Uterine smooth muscle cell (primary cell): ENCODE measurements at places on chromosomes 13 and 19. TPM values are rescaled to one million over a fixed set of nuclear protein-coding genes. Genes with fewer than 3 reads are reported as not detected.

Gene HCST
- total RNA-seq, result 0.22 and 1.5 TPM in 2 replicates

Gene EFNA2
- not detected in 2 replicates for total RNA-seq

Gene TUBA3C
- total RNA-seq, result not detected in 2 replicates

Gene ZNF20
- 5.2 and 7.4 TPM in 2 replicates for total RNA-seq

Gene ZNF726
- 2.9 and 5.5 TPM in 2 replicates for total RNA-seq

Gene LACC1
- 15.1 and 23.6 TPM in 2 replicates for total RNA-seq

Gene PEAK3
- total RNA-seq, result not detected in 2 replicates

Gene TNFSF13B
- 2.9 and 5.5 TPM in 2 replicates for total RNA-seq

Gene ZNF835
- total RNA-seq, result 0.44 and 2.6 TPM in 2 replicates

Gene CPB2
- total RNA-seq, result not detected in 2 replicates

Gene CELF5
- total RNA-seq, result not detected in 2 replicates

Gene ZNF829
- total RNA-seq, result 3.7 TPM in 2 replicates
